ENCODE measurements at places on chromosomes 7 and 10.

- DNase-seq = no peak
Measured at GRCh38 chr7:132210821-132211220, 365.4 kb downstream of the PLXNA4 start.

- no peak for DNase-seq
Measured at GRCh38 chr10:4672201-4672600, 153.8 kb upstream of the AKR1E2 start.

DNA sequence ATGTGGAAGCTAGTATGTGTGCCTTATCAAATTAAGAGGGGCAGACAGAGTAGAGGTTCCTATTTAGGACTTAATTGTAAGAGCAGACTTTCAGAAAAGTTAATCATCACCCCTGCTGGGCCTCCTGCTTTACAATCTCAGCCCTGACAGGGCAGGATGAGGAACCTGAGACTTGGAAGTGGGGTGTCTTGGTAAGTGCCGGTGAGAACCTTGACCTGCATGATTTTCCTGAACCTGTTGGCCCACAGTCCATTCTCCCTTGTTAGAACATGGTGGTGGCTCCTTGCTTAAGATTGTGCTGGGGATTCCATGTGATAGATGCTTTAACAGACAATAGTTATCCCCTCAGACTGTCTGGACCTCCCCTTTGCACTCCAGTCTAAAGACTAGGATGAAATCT is 141.7 kb upstream of the TMEM72 start:
- DNase-seq = no peak

DNA sequence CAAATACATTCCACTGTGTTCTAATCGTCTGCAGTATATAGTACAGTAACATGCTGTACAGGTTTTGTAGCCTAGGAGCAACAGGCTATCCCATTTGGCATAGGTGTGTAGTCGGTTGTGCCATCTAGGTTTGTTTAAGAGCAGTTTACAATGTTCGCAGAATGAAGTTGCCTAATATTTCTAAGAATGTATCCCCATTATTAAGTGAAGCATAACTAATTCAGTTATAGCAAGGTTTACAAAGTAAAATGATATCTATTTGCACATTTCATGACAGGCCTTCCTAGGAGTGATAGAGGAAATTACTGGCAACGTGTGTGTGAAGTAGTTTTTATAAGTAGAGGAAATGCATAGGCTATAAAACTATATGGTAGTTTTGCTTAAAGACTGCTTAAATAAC is 4.0 kb downstream of the CREM start:
- DNase-seq = no peak
